ENCODE measurements at places on chromosomes 6 and 20. TPM values are rescaled to one million over a fixed set of nuclear protein-coding genes. Genes with fewer than 3 reads are reported as not detected.

DNA sequence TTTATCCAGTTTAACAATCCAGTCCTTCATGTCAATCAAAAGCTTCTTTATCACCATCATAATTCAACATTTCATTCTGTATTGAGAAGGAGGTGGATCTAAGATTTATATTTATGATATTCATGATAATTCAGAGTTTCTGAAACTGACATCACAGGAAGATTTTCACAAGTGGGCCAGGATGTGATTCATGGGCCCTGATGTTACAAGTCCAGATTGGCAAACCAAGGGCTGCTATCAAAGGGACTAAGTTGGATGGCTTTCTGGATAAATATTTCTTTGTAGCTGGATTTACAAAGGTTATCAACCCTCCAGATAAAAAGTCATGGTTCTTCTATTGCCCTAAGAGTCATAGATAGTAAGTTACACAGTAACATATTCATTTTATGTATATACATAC, 866.5 kb downstream of the KIF16B start:
- DNase-seq = no peak

GRCh38 chr20:39103305-39103704, 141.2 kb downstream of the DHX35 start:
- DNase-seq = no peak

GRCh38 chr20:53945478-53945877, 124.9 kb downstream of the BCAS1 start:
- DNase-seq = no peak

DNA sequence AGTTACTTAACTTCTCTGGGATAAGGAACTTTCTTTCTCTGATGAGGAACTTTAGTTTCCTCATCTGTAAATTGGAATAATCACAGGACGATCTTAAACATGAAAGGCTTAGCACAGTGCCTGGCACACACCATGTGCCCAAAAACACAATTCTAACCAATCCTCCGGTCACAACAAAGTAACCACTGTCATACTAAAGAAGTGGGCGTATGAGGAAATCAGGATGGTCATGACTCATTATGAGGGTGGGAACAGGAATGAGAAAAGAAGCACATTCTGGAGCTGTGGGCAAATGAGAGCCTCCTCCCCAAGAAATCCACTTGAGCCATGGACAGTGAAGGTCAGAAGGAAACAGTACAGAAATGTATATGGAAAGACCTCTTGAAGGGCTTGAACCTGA, 82.9 kb downstream of the LRFN2 start:
- no peak for DNase-seq

DNA sequence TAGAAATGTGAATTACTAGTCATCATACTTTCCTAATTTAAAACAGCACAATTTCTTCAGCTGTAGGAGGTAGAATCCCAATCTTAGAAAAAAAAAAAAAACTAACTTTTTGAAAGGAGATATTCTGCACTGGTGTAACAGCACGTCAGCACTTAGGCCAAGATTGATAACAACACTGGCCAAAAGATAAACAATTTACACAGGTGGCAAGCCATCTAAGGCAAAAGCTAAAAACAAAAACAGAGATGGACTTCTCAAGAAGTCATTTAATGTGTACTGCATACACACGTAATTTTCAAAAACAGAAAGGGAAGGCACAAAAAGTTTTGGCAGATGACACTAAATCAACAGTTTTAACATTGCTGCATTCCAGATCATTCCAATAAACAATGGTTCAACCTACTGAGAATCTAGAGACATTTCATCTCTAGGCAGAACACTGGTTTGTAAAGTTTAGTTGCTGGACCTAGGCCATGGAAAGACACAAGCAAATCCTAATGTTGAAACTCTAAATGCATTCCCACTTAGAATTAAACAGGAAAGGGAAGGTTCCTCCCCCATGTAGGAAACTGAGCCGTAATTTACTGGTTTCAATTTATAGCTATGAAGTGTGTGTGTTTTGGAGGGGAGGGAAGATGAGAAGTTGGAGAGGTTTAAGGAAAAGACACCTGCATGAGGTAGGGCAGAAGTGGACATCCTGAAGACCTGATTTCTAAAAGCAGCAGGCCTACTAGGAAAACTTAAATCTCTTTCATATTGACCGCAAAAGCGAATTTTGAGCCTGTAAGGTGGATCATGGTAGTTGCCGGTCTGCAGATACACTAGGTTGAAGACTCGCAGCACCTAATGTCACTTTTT, 1.3 kb downstream of the GCLC start:
- DNase-seq = no peak

DNA sequence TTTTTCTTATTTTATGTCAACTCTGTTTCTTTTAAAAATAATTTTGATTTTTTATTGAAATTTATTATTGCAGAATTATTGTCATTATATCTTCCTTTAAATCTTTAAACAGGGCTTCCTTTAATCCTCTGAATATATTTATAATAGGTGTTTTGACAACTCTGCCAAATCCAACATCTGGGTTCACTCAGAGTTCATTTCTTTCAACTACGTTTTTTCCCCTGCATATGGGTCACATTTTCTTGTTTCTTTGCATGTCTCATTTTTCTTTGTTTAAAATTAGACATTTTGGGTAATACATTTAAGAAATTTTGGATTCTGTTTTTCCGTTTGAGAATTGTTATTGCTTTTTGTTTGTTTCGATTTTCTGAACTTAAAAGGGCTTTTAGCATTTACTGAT, 655.1 kb upstream of the CITED2 start:
- DNase-seq = no peak

DNA sequence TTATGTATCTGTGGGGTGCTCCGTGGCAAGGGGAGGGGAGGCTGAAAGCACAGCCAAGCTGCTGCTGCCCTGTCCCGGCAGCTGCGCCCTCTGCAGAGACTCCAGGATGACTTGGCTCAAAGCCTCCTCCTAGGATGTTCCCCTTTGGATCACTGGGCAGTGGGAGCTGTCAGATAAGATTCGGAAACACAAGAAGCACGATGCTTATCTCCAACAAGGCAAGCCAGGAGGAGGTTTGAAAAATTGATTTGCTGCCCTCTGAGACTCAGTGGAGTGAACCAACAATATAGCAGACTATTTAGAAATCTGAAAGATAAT, 776.4 kb downstream of the C6orf118 start:
- no peak for DNase-seq

DNA sequence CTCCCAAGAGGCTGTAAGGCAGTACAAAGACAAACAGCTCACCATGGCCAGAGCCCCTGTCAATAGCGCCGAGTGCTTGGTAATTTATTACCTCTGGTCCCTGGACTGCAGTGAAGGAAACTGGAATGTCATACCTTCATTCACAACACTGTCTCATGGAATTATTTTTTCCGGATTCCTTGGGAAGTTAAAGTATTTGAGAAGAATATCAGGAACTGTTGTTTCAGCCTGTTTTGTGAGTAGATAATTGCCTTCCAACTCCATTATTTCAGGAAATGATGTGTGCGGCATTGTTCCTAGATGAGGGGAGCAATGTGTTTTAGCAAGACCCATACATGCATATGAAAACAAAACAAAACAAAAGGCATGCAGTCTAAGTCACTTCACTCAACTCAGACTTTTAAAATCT, 64.0 kb downstream of the BLOC1S5 start:
- no peak for DNase-seq

- DNase-seq = no peak
These were observed 658.8 kb downstream of the PTPRT start for GRCh38 chr20:42530855-42531448.

GRCh38 chr6:30679765-30680535, 6.5 kb downstream of the PPP1R18 start:
- DNase-seq = no peak

- DNase-seq = no peak
These were observed 55.6 kb downstream of the KIAA0408 start for GRCh38 chr6:127403636-127404035.

DNA sequence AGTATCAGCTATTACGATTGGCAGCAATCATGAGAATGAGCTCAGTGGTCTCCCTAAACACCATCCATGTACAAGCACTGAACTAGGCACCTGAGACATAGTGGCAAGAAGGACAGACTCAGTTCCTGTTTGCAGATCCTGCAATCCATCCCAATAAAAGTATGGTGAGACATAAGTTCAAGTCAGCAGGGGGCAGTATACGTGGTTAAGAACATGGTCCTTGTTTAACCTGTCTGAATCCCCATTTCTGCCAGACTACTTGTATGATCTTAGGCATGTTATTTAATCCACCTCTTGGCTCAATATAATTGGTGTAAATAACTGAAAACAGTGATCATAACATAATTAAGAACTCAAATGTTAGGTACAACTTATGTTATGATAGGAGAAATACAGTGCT, 33.2 kb upstream of the PNISR start:
- no peak for DNase-seq

GRCh38 chr20:50040432-50041245, 57.9 kb downstream of the SNAI1 start:
- DNase-seq = no peak

- no peak for DNase-seq
These were observed 73.4 kb downstream of the PRDM1 start for GRCh38 chr6:106159531-106159940.

Gene FAM209B
- polyA plus RNA-seq = not detected

Gene MTO1
- 20.9 TPM for polyA plus RNA-seq

Gene SUMO4
- 0.09 TPM for polyA plus RNA-seq

Gene ENPP1
- polyA plus RNA-seq = 6.9 TPM

All from H1 (cell line).